ENCODE measurements at places on chromosomes 12 and 14.

GRCh38 chr12:7995266-7995963, 37.1 kb upstream of the FOXJ2 start:
- DNase-seq, result peak; percentile 91

DNA sequence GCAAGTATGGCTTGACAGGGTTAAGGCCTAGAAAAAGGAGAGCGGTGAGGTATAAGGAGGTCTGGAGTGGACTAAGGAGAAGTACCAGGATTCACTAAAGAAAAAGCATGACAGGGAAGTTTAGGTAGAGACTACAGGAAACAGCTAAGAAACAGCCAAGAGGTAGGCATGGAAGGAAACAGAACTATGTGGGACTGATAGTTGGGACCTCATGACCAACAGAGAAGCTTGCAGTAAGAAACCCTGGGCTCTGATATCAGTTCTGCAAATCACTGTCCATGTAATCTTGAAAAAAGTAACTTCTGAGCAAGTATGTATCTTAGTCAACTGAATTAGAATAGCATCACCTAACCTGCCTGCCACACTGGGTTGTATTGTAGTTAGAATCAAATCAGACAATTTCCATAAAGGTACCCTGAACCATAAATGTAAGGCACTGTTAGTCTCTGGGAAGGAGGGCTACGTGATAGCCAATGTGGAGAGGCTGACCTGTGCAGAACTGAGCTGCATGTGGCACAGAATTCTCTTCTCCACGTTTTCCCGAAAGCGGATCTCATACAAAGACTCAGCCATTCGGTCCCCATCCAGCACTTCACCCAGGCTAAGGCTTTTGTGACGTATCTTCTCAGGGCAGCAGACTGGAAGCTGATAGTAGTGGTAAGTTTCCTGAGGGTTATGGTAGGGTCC, 912 bp downstream of the TM9SF1 start:
- DNase-seq, result no peak

- DNase-seq, result no peak
Measured at GRCh38 chr12:93519859-93520258, 52.5 kb downstream of the MRPL42 start.

DNA sequence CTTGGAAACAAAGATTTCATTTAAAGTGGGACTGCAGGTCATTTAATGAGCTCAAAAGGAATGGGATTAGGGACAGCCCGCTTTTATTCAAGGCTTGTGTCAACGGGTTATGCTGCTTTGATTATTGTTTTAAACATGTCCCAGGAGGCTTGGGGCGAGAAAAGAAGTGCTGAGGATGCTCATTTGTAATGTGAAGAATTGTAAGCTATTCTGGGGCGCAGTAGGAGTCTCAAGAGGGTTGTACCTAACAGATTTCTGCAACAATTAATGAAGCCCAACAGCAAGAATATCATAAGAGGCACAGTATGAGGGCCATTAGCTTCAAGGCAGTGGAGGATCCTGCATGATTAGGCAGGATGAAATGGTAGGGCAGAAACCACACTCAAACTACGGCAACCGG, 122.5 kb downstream of the KTN1 start:
- DNase-seq, result no peak

DNA sequence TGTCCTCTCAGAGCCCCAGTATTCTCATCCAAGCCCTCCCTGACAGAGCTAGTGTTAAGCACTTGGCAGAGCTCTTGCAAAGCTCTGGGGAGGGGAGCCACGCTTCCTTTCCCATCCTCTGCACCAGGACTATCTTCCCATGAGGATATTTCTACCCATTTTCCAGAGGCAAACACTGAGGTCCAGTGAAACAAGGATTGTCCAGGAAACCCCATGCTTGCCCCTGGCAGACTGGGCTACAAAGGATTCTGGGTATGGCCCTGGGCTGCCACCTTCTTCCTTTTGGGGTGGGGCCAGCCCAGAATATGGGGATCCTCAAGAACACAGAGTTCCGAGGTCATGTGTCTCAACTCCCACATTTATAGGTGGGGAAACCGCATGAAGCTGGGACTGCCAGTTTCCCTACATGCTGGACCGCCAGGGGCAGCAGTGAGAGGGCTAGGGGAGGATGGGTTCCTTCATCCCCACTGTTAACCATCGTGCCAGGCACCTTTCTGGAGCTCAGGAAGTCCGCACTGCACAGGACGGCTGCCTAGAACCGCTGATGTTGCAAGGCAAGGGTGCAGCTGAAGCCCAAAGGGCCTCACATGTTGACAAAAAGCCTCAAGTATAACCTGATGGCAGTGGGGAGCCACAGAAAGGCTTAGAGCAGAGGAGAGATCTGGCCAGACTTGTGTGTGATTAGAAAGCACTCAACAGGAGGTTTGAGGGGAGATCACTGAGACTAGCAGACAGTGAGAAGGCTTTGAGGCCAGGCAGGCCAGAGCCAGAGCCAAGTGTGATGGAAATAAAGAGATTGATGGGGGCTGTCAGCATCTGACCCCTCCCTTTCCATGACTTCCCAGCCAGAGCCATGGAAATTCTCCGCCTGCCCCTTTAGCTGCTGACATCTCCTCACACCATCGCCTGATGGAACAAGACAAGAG, 5.5 kb upstream of the CCDC85C start:
- peak; percentile 7 for DNase-seq

GRCh38 chr14:94773061-94773648, 3.2 kb upstream of the GSC start:
- no peak for DNase-seq

DNA sequence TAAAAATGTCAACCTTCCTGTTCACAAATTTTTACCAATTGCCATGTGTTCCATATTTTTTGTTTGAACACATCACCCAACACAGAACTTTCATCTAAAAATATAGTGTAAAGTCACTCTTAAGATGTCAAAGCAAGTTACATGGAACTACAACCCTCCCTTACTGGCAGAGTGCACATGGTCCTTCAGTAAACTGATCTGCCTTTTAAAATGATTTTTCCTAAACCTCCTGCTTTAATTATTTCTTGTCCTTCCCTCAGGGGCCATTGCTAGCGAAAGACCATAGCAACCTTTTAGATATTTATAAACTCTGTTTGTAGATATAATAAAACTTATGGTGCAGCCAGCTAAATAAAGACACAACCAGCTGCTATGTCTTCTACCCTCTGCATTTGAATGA, 255.2 kb upstream of the FAR2 start:
- no peak for DNase-seq
